Adipocyte (in vitro differentiated cells): ENCODE measurements at places on chromosomes 16 and 17.

DNA sequence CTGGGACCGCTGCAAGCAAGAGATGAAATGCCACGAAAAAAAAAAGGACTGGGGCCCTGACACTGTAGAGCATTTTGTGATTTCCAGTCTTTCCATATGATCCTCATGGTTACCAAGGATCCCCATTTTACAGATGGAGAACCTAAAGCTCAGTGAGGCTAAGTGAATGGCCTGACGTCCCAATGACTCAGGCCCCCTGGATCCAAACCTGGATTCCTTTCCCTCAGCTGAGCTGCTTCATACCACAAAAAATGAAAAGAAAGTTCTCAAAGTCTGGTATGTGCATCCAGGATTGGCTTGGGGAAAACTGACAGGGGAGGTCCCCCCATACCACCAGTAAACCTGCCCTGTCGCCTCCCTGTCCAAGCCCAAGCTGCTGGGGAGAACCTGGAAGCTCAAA, 80.5 kb downstream of the TEX14 start:
- DNase-seq = no peak

- DNase-seq = no peak
Observed at GRCh38 chr17:31433811-31434726, 42.6 kb downstream of the RAB11FIP4 start.

- DNase-seq = no peak
Observed at GRCh38 chr17:68319410-68320162, 28.3 kb downstream of the ARSG start.

GRCh38 chr17:31561469-31562375, 170.2 kb downstream of the RAB11FIP4 start:
- peak; percentile 87 for DNase-seq

DNA sequence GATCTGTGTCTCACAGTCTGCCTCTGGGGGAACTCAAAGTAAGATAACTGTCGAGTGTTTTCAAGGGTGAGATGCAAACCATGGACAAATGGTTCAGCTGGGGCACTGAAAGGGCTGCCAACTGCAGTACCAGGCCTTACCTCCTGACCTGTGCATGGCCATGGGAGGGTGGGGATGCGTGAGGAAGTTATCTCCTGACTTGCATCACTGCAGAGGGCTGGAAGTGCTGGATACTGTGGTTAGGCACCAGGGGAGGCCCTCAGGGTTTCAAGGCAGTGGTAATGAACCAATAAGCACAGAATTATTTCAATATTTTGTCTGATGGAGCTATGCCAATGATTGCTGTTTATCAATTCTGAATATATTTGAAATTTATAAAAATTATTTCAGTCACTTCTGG, 159.2 kb downstream of the CYLD start:
- DNase-seq = no peak

GRCh38 chr16:9844361-9844760, 337.9 kb downstream of the GRIN2A start:
- peak; percentile 8 for DNase-seq

- DNase-seq = no peak
Observed at GRCh38 chr16:72299684-72300243, 127.8 kb upstream of the PMFBP1 start.

- peak; percentile 19 for DNase-seq
Observed at GRCh38 chr16:12406926-12407690, 396.6 kb downstream of the CPPED1 start.

DNA sequence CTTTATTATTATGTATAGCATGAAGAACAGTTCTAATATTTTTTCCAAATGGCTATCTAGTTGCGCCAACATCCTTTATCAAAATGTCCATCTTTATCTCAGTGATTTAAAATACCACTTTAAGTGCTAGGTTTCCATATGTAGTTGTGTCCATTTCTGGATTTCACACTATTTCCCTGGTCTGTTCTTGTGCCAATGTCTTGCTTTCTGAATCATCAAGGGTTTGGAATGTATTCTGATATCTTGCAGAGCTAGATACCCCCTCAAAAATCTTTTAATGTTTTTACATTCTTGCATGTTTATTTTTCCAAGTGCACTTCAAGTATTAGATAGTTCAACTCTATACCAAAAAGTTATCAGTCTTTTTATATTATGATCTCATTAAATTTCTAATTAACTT, 14.3 kb downstream of the MBTD1 start:
- DNase-seq = no peak

GRCh38 chr17:65035191-65035590, 21.3 kb downstream of the GNA13 start:
- DNase-seq = peak; percentile 32

DNA sequence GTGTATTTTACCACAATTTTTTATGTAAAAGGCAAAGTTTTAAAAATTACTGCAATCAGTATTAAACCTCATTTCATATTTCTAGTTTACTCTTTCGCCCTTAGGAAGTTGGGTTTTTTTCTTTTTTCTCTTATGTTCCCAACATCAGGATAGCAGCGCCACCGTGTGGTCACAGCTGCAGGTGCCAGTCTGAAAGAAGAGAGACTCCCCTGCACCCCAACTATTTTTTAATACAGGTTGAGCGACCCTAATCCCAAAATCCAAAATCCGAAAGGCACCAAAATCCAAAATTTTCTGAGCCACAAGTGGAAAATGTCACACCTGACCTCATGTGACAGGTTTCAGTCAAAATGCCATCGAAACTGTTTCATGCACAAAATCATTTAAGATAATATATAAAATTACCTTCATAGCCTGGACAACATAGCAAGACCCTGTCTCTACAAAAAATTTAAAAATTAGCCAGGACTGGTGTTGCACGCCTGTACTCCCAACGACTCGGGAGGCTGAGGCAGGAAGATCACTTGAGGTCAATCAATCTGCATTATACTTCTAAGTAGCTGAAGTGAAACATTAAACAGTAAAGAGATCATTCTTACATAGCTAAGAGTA, 21.8 kb upstream of the ASGR2 start:
- DNase-seq = peak; percentile 91

- no peak for DNase-seq
Observed at GRCh38 chr16:46721885-46722284, 26.3 kb downstream of the MYLK3 start.

DNA sequence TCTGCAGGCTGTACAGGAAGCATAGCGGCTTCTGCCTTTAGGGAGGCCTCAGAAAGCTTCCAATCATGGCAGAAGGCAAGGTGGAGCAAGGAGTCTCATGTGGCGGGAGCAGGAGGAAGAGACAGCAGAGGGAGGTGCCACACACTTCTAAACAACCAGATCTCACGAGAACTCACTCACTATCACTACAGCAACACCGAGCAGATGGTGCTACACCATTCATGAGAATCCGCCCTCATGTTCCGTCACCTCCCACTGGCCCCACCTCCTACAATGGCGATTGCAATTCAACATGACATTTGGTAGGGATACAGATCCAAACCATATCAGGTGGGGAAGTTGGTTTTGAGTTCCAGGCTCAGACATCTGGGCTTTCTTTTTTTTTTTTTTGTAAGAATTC, 31.9 kb upstream of the NUDT7 start:
- no peak for DNase-seq

DNA sequence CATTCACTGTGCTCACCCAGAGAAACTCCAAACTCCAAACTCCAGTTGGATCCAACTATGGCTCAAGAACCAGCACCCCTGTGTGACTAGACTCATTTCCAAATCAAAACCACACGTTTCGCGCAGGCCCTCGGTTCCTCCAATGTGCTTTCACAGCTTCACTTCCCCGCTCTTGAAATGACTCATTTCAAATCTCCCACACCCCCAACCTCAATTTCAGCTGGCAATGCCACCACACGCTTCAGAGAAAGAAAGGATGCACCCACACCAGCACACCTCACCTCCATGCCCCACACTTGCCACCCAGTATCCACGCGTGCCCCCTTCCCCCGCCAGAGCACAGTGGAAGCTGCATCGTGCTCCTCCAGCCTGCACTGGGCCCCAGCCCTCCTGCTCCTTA, 9.0 kb downstream of the TMEM92 start:
- DNase-seq = no peak

GRCh38 chr17:1643999-1644492, 1.5 kb downstream of the SCARF1 start:
- no peak for DNase-seq

DNA sequence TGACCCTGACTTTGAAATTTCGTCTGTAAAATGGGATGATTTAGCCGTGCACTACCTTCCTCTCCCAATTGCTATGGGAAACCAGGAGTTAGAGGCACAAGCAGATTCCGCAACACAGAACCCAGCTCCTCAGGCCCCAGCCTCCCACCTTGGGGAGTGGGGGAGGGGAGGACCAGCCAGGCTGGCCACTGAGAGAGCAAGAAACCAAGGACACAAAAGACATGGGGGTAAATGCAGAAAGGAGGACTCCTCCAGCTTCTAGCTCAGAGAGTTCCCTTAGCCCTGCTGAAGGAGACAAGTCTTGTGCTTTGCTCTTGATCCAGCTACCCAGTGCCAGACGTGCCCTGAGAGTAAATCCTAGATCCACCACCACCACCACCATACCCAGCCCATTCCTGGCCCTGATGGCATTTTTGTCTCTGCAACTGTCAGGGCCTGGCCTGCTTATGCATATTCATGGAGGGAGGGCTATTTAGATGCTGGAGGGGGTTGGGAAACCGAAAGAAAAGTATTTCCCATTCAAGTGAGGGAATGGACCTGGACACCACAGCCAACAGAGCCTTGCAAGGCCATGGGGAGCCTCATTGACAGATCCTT, 25.9 kb downstream of the PITPNM3 start:
- no peak for DNase-seq

GRCh38 chr17:65100316-65101140, 36.6 kb upstream of the RGS9 start:
- DNase-seq = peak; percentile 89

DNA sequence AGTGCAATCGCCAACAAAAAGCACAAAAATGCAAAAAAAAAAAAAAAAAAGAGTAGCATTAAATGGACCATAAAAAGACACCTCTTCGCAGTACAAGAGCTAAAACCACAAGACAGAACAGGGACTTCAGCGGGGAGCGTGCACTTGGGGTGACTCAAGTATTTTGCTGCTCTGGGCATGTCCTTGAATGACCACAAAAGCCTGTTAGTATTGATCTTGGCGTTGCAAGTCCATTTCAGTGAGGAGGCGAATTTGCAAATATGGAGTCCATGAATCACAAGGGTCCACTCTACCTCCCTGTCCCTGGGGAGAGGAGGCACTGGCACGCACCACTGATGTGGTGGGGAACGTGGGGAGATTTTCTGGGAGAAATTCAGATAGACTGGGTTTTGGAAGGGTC, 78.9 kb downstream of the CNGB1 start:
- DNase-seq = peak; percentile 25

GRCh38 chr16:9256196-9256595, 164.8 kb downstream of the HAPSTR1 start:
- no peak for DNase-seq

- no peak for DNase-seq
Observed at GRCh38 chr17:28645576-28645939, 600 bp upstream of the BLTP2 start.

GRCh38 chr17:64004903-64005733, 7.0 kb downstream of the PRR29 start:
- DNase-seq = no peak

DNA sequence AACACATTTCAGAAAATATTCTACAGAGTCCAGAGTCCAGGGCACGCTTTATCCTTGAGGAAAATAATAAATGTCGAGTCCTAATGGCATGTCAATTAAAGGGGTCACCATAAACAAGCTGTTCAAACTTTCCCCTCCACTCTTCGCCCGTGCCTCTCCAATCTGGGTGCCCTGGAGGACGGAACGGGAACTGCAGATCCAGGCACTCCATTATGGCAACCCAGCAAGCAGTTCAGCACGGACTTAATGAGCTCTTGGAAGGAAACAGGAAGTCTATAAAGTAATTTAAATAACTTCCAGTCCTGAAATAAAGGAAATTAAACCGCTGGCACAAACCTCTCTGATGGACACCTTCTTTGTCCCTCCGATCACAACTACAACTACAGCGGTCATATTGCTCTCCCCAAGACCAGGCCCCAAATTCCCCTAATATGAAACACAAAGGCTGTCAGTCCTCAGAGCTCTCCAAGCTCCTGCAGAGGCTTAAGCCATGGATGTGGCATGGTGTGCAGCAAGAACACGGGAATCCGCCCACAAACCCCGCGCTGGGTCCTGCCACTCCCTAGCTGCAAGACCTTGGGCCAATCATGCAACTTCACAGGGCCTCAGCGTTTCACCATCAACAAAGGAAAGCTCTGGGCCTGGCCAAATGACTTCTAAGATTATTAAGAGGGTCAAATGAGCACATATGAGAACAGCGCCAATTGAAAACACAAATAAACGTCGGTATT, 52.6 kb downstream of the ZFHX3 start:
- no peak for DNase-seq

DNA sequence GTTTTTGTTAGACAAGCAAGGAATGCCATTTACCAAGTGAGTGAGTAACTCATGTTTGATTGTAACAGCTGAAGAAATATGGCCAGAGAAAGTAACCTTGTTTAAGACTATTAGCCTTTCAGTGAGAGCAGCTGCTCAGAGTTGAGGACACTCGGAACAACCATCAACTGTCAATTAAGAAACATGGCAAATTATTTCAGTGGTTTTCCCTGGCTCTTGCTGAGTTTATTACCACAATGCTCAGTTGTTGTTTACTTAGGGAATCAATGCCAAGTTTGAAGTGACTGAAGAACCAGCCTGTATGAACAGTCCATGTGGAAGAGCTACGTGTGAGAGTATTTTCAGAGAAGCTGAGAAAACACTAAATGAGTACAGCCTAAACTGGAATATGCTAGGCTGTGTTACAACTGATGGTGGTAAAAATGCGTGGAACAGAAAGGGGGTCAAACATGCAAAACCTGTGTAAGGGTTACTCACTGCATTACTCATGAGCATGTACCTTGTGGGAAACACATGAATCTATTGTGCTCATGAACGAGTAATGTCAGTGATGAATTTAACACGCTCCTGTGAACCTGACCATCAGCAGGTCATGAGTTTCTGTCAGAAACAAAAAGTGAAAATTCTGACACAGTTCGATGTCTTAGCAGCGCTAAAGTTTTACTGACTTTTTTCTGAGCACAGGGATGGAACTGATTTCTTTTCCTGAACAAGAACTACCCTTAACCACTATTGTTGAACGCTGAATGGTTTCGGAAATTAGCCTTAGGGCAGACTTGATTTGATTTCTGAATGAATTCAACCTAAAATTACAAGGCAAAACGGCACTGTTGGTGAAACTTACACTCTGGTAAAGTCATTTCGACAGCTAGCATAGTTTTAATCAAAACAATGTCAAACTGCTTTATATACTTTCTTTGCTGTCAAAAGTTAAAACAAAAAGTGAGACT, 33.5 kb downstream of the GNA13 start:
- DNase-seq = peak; percentile 69

- DNase-seq = no peak
Observed at GRCh38 chr17:74235040-74235581, 21.7 kb downstream of the TTYH2 start.

DNA sequence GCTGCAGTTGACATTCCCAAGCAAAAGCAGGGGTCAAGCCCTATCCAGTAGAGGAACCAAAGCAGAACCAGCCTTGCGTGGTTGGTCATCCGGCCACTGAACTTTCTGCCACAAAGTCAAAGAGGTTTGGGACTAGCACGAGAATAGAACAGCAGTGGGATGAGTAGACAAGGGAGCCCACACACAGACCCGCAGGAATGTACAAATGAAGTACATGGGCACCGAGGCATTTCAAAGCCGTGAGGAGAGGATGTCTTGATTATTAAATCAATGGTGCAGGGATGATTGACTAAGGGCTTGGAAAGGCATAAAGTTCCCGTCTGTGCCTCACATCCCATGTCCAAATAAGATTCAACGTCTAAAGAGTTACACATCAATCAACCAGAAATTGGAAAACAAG, 81.8 kb upstream of the TBC1D3K start:
- no peak for DNase-seq
